ENCODE measurements at places on chromosomes 3 and 15. TPM values are rescaled to one million over a fixed set of nuclear protein-coding genes. Genes with fewer than 3 reads are reported as not detected.

- no peak overlapping the region for H3K27ac ChIP-seq
- no peaks in the 10 kb centered on the region for H3K4me1 ChIP-seq
- H3K36me3 ChIP-seq: no peaks in the 10 kb centered on the region
- no peak overlapping the region for H3K4me3 ChIP-seq
- no peak for DNase-seq
Measured at GRCh38 chr3:161422171-161422700, 50.9 kb upstream of the SPTSSB start.

DNA sequence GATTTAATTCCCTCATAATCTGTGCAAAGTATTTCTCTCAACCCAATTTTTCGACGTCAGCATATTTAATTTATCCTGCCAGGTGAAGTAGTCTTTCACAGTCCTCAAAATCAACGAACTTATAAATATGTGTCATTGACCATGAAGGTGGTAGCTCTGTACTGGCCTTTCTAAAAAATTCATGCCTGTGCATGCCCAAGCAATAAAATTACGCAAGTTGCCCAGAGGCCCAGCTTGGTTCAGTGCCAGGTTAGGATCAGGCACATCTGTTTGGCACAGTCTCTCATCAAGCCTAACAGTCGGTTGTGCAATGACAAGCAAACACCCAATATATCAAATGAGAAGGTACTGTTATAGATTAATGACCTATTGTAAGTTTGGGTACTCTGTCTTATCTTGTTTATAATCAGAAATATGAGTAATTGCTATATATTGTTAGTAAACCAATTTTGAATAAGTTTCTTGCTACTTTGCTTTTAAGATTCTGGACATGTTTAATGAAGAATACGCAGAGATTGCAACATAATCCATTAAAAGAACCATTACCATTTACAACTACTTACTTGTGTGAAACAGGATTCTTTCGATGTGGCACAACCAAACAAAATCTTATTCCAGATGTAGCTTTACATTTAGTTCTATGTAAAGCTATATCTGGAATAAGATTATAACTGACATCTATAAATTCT, 159.0 kb upstream of the IL12A start:
- peak overlapping the region; percentile 64 for H3K27ac ChIP-seq
- no peaks in the 10 kb centered on the region for H3K36me3 ChIP-seq
- H3K4me3 ChIP-seq: no peak overlapping the region

DNA sequence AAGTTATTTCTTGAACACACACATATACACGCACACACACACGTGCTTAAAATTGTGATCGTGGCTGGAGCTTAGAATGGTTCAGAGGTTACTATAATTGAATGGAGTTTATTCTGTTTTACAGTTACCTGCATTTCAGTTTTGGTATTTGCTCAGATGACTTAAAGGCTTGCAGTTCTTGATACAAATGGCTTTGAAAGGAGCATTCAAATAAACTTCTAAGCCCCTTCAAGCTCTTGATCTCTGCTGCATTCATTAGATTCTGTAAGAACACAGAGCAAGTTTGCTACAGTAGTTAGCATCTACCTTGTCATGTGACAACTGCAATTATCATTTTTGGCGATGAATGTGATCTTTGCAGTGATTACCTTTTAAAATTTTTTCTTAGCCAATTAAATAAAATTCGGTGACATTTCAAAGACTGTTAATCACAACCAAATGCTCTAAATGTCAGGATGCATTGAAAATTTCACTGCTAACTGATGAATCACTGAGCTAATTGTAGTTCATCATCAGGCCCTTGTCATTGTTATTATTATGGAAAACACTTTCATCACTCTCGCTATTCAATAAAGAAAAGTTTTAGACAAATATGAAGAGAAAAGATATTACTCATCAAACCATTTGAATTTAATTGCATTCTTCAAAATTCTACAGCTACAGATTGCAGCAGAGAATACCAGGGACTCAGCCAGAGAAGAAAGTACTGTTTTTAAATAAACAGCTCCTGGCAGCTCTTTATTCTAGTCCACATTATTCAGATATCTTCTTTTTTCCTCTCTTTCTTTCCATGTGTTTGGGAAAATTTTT, 296.1 kb downstream of the LRTM1 start:
- no peaks in the 10 kb centered on the region for H3K4me1 ChIP-seq
- no peaks in the 10 kb centered on the region for H3K36me3 ChIP-seq
- H3K27me3 ChIP-seq: no peaks in the 10 kb centered on the region
- H3K4me3 ChIP-seq: no peak overlapping the region

- no peaks in the 10 kb centered on the region for H3K4me1 ChIP-seq
- H3K27ac ChIP-seq: no peak overlapping the region
- H3K27me3 ChIP-seq: no peaks in the 10 kb centered on the region
- no peaks in the 10 kb centered on the region for H3K36me3 ChIP-seq
- no peak overlapping the region for H3K4me3 ChIP-seq
- DNase-seq: no peak
Measured at GRCh38 chr3:187497052-187497451, 128.9 kb downstream of the RTP4 start.

DNA sequence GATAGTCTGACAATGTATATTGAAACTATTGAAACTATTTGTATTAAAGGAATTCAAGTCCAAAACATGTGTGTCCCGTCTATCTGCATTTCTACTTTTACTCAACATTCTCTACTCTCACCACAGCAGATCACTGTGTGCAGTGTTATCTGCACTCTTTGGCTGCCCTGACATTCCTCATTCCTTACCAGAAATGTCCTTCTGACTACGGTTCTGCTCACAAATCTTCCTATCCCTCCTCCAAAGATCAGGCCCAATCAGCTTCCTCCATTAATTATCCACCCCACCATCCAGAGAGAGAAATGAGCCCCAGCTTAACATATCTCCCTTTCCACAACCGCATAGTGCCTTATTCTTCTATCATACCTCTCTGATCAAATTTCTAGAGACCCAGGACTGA, 94.7 kb downstream of the TBL1XR1 start:
- no peaks in the 10 kb centered on the region for H3K27me3 ChIP-seq
- peak overlapping the region; percentile 4 for H3K27ac ChIP-seq
- no peak for DNase-seq
- H3K4me3 ChIP-seq: no peak overlapping the region
- peaks cover 61% of the 10 kb centered on the region for H3K4me1 ChIP-seq
- H3K36me3 ChIP-seq: no peaks in the 10 kb centered on the region

DNA sequence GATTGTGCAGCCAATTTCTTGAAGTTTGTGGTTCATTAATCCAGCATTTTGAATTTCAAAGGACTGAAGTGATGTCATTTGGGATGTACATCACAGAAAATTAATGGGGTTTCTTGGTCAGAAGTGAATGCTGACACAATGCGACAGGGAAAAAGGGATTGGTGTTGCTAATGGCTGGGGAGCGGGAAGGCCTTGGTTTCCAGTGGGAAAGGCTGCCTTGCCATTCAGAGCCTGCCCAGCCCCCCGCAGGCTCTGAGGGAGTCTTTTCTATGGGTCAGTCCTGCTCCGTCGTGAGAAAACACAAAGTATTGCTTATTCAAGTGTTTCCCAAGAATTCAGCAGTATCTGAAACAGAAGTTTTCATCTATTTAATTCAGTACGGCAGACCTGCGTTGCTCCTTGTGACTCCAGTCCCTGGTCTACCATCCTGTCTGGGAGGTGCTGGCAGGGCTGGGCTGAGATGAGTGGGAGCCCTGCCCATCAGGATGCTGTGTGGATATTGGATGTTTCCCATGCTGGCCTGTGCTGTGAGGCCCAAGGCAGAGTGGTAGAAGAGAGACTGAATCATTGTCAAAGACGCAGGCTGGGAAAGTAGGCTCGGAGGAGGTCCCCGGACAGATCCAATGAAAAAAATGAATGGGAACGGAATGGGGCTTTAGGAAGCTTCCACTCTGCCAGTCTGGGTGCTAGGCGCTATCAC, 111.2 kb upstream of the KLHL25 start:
- H3K4me1 ChIP-seq: no peaks in the 10 kb centered on the region
- no peak for DNase-seq
- no peaks in the 10 kb centered on the region for H3K36me3 ChIP-seq
- H3K27me3 ChIP-seq: no peaks in the 10 kb centered on the region

DNA sequence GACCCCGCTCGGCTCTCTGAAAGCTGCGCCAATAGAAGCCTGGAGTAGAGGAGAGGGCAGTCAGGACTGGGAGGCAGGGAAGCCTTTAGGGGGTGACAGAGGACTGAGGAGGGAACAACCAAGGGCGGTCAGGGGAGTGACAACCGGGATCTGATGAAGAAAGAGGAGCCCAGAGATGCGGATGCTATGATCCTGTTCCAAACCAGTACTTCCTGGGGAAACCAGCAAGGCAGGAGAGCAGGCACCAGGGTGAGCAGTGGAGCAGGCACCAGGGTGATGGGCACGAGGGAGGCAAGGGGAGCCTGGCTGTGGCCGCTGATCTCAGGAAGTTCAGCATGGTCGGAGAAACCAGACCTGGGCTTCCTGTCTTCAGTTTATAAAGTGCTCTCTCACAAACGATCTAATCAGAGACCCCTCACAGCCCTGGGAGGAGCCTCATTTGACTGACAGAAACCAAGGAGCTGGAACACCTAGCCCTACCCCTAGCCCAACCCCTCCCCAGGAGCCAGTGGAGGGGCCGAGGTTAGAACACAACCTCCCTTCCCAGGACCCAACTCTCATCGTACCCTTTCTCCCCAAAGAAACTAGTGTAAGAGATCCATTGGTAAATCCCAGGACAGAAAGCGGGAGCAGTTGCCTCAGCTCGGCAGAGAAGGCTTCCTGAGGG, 34.9 kb downstream of the CCDC33 start:
- H3K4me1 ChIP-seq: no peaks in the 10 kb centered on the region
- no peak overlapping the region for H3K4me3 ChIP-seq
- H3K27me3 ChIP-seq: peaks cover 40% of the 10 kb centered on the region
- no peak for DNase-seq
- H3K27ac ChIP-seq: no peak overlapping the region

- H3K27me3 ChIP-seq: no peaks in the 10 kb centered on the region
- DNase-seq: no peak
- H3K27ac ChIP-seq: no peak overlapping the region
- H3K4me1 ChIP-seq: no peaks in the 10 kb centered on the region
Measured at GRCh38 chr3:138873471-138874278, 38.9 kb upstream of the PIK3CB start.

GRCh38 chr15:72992841-72993252, 59.4 kb upstream of the NEO1 start:
- peaks cover 26% of the 10 kb centered on the region for H3K4me1 ChIP-seq
- no peaks in the 10 kb centered on the region for H3K36me3 ChIP-seq
- no peak overlapping the region for H3K4me3 ChIP-seq

- no peak overlapping the region for H3K4me3 ChIP-seq
- no peak for DNase-seq
- H3K27ac ChIP-seq: no peak overlapping the region
- no peaks in the 10 kb centered on the region for H3K27me3 ChIP-seq
- no peaks in the 10 kb centered on the region for H3K4me1 ChIP-seq
- peaks cover 5% of the 10 kb centered on the region for H3K36me3 ChIP-seq
Measured at GRCh38 chr15:84855765-84856164, 28.7 kb upstream of the SLC28A1 start.

- H3K27ac ChIP-seq: no peak overlapping the region
- H3K36me3 ChIP-seq: no peaks in the 10 kb centered on the region
- no peaks in the 10 kb centered on the region for H3K27me3 ChIP-seq
- H3K4me3 ChIP-seq: no peak overlapping the region
Measured at GRCh38 chr3:108225221-108225620, 3.0 kb upstream of the IFT57 start.

GRCh38 chr3:125072749-125073389, 17.1 kb upstream of the HEG1 start:
- no peaks in the 10 kb centered on the region for H3K4me1 ChIP-seq
- H3K27ac ChIP-seq: no peak overlapping the region
- no peaks in the 10 kb centered on the region for H3K36me3 ChIP-seq
- DNase-seq: no peak
- H3K27me3 ChIP-seq: no peaks in the 10 kb centered on the region

- peak overlapping the region; percentile 87 for H3K27ac ChIP-seq
- peak; percentile 92 for DNase-seq
- no peaks in the 10 kb centered on the region for H3K36me3 ChIP-seq
- H3K4me1 ChIP-seq: peaks cover 26% of the 10 kb centered on the region
Measured at GRCh38 chr3:184133840-184134745, 1.1 kb upstream of the EIF2B5 start.

- no peaks in the 10 kb centered on the region for H3K27me3 ChIP-seq
- peak; percentile 59 for DNase-seq
- H3K4me3 ChIP-seq: no peak overlapping the region
- H3K36me3 ChIP-seq: no peaks in the 10 kb centered on the region
- H3K27ac ChIP-seq: no peak overlapping the region
- no peaks in the 10 kb centered on the region for H3K4me1 ChIP-seq
Measured at GRCh38 chr3:112931736-112932521, 43.0 kb downstream of the CD200R1 start.

GRCh38 chr15:61938249-61938648, 122.0 kb downstream of the VPS13C start:
- no peak for DNase-seq
- H3K27ac ChIP-seq: no peak overlapping the region
- H3K4me1 ChIP-seq: no peaks in the 10 kb centered on the region
- peaks cover 37% of the 10 kb centered on the region for H3K36me3 ChIP-seq
- H3K27me3 ChIP-seq: no peaks in the 10 kb centered on the region

GRCh38 chr3:119647843-119648575, 12.4 kb downstream of the POPDC2 start:
- H3K4me1 ChIP-seq: no peaks in the 10 kb centered on the region
- DNase-seq: no peak
- H3K36me3 ChIP-seq: peaks cover 78% of the 10 kb centered on the region
- H3K27me3 ChIP-seq: no peaks in the 10 kb centered on the region
- H3K27ac ChIP-seq: peak overlapping the region; percentile 48
- no peak overlapping the region for H3K4me3 ChIP-seq

DNA sequence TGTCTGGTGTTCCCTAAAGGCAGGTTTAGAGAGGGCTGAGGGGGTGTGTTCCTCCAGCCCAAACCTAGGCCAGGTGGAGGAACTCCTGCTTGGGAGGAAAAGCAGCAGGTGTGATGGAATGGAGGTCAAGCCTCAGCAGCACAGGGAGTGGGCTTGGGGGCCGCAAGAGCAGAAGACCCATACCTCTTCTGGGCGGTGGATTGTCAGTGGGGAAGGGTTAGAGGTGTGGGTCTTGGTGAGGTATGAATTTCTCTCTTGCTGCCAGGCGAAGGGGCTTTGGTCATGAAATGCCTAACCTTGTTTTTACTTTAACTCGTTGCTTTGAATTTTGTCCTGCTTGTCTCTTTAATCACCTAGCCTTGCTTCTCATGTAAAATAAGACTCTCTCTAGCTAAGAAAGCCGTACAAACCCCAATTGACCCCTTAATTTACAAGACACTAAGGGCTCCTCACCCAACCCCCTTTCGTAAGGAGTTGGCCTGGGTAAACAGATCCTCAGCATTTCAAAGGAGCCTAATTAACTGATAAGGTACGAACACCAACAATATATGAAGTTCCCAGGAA, 38.9 kb downstream of the DHX30 start:
- H3K4me3 ChIP-seq: no peak overlapping the region
- DNase-seq: no peak

The RPL15 gene
- 1,530 TPM for total RNA-seq

The AADACL2 gene
- not detected for total RNA-seq

The GHRL gene
- 0.71 TPM for total RNA-seq

The OR5K2 gene
- not detected for total RNA-seq

The SLC22A13 gene
- not detected for total RNA-seq

The ZNF80 gene
- not detected for total RNA-seq

The PCCB gene
- 31.0 TPM for total RNA-seq

The AMIGO3 gene
- not detected for total RNA-seq

The DAPK2 gene
- 3.1 TPM for total RNA-seq

The ILDR1 gene
- total RNA-seq: not detected

Data from sigmoid colon (tissue), 7 donors.